ENCODE measurements at places on chromosomes 7 and 10.
A peak's percentile ranks its signal among the peaks of the same experiment; 100 is the strongest.

DNA sequence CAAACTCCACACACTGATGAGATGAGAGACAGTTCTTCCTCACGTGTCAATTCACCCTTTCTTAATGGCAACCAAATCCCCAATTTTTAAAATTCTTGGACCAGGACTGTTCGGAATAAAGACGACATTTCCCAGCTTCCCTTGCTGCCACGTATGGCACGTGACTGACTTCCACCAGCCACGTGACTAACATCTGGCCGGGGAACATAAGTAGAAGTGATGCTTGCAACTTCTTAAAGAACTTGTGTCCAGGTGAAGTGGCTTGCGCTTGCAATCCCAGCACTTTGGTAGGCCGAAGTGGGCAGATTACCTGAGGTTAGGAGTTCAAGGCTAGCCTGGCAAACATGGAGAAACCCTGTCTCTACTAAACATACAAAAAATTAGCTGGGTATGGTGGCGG lies 405.1 kb downstream of the CALN1 start:
- DNase-seq: no peak

DNA sequence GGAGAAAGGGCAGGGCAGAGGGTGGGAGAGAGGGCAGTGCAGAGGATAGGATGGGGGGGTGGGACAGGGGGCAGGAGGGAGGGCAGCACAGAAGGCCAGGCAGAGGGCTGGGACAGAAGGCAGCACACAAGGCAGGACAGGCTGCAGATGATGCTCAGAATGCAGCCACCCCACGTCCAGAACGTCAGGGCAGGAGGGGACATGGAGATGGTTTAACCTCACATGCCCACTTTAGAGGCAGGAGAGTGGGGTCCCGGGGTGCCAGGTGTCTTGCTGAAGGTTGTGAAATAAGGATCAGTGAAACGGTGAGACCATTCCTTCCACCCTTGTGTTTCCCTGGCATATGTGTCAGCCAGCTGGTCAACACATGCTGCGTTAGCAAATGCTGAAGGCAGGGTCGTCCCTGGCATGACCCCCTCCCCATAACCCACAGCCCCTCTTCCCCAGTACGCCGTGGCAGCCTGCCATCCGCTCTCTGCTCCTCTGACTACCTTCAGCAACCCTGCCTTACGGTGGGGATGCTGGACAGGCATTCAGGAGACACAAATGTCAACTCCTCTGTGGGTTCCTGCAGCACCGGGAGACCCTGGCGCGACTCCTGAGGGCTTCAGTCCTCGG lies 592.1 kb downstream of the DNAJB6 start:
- DNase-seq: no peak

- no peak for DNase-seq
Observed at GRCh38 chr7:121634356-121634755, 238.2 kb upstream of the FAM3C start.

GRCh38 chr10:67242528-67242927 lies 316.7 kb downstream of the LRRTM3 start:
- no peak for DNase-seq

DNA sequence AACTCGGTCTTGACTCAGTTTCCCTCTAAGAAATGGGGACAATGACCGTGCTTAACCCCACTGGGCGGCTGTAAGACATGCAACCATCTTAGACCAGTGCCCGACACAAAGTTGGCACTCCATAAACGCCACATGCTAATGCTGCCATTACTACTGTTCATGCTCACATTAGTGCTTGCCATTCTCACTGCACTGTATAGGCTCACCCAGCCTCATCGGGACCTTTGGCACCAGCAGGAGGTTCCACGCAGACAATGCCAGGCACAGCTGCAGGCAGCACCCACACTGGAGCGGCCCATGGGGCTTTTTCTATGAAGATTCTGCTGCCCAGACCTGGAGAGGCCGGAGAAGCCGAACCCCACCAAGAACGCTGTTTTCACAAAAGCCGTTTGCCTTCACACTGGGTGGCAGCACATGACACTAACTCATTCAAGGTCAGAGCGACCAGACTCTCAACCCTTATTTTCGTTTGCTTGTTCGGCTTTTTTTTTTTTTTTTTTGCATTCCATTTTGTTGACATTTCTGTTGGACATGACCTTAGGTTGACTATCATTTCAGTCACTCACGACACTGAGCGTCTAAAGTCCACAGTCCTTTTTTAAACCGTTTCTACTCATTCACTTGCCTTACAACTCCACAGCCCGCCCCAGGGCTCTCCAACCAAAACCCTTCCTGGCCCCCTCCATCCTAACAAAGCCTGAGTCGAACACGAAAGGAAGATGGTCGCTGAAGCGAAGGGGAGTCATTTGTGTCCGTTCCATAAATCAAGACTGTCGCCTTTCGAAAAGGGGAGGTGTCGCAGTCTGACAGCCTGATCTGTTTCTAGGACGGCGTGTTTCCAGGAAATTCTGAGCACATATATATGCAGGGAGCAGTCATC lies 124.4 kb upstream of the RNF32 start:
- DNase-seq: no peak

GRCh38 chr10:23024002-23024401 lies 71.4 kb upstream of the MSRB2 start:
- DNase-seq: no peak

GRCh38 chr7:135247746-135248471 lies 14.3 kb downstream of the STRA8 start:
- no peak for DNase-seq

GRCh38 chr7:47332681-47333553 lies 249.0 kb downstream of the TNS3 start:
- DNase-seq: peak; percentile 81

DNA sequence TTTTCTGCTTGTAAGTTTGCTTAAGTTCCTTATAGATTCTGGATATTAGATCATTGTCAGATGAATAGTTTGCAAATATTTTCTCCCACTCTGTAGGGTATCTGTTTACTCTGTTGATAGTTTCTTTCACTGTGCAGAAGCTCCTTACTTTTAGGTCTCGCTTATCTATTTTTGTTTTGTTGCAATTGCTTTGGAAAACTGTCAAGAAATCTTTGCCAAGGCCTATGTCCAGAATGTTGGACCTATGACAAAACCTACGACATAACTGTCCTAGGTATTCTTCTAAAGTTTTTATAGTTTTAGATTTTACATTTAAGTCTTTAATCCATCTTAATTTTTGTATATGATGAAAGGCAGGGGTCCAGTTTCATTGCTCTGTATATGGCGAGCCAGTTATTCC lies 27.4 kb downstream of the COA1 start:
- peak; percentile 15 for DNase-seq

DNA sequence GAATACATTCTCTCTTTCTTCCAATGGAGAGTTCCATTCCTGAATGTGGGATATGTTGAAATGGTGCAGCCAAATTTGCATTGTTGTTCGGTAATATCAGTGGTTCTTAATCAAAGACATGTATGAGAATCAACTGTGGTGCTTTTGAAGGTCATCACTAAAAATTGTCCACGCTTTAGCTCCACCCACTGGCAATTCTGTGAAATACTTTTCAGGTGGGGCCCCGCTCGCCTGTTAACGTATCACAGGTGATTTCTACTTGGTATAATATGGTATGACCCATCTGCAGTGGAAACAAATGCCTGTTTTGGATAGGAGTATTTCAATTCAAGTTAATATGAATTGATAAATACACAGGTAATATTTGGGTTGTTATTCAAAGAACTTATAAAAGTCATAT lies 178.4 kb downstream of the NSUN6 start:
- no peak for DNase-seq

- no peak for DNase-seq
Observed at GRCh38 chr10:21161647-21162046, 264.5 kb upstream of the NEBL start.

- no peak for DNase-seq
Observed at GRCh38 chr10:86876748-86877147, 80.7 kb downstream of the MMRN2 start.

DNA sequence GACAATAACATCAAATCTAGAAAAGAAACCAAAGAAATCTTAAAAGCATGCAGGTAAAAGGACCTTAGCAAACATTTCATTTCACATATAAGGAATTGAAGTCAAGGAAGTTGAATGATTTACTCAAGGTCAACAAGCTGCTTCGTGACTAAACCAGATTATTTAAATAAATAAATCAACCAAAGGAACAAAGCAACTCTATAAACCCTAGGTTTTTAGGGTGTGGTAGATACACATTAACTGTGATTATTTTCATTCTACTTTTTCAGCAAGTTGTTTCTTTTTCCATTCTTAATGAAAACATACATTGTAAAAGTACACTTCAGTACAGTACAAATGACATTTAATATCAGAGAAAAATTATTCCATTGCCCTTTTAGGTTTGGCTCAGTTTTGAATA lies 382.0 kb upstream of the STEAP1 start:
- peak; percentile 16 for DNase-seq

DNA sequence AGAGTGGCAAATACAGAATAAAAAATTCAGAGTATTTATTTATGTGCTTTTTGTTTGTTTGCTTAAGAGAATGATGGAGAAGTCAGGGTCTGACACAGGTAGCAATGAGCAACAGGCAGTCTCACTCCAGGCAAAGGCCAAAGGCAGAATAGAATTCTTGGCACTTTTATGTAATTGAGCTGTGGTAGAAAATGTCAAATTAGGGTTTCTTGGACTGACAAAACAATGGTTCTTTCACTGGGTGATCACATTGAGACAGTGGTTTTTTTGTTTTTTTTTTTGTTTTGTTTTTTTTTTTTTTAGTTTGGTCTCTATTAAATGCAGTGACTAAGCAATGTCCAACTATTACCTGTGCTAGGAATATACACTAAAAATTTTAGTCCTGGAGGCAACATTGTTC lies 27.4 kb downstream of the POM121L12 start:
- no peak for DNase-seq

DNA sequence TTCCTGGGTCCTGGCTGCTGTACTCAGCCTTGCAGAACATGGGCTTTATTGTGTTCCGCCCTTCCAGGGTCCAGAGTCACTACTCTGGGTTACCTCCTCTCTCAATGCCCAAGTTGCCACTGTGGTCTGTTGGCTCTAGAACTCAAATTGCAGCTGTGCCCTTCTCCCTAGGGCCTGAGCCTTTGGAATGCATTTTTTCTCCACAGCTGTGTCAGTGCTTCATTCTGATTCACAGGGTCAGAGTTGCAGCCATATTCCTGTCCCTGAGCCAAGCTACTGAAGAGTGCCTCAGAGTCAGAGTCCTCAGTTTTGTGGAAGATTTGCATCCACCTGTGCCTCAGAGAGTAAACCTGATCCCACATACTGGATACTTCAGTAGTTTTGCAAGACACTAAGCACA lies 167.5 kb downstream of the ITGB1 start:
- DNase-seq: no peak

DNA sequence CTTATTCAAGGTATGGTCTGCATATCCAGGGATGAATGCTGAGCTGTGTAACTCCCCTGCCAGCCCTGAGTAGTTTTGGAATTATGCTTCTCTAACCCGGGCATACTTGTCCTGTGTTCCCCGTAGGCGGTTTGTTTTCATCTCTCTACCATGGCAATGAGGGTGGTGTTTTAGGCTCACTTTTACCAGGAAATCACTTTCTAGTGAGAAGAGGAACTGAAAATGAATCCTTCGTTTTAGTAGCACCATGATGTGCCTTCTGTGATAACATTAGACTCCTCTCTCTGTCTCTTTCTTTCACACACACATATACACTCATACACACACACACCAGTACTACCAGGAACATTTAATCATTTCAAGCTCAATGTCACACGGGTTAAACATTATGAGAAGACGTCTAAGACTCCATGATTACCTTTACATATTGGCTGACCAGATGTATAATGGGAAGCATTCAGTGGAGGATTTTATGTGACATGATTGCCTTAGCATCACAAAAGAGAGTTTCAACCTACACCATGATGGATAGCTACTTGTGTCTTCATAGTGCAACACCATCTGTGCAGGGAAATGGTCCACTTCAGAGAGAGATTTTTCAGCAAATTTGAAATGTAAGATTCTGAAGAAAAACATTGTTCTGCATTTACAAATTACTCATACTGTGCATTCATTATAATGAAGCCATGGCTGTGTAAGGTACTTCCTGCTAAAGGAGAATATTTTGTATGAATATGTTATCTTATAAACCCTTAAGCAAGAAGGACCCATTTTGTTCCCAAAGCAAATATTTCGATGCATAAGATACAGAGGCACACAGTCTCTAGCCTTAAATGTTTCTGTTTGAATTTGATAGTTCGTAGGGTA lies 31.0 kb upstream of the PFKP start:
- DNase-seq: no peak

- DNase-seq: no peak
Observed at GRCh38 chr7:7789551-7789988, 71.2 kb upstream of the RPA3 start.

DNA sequence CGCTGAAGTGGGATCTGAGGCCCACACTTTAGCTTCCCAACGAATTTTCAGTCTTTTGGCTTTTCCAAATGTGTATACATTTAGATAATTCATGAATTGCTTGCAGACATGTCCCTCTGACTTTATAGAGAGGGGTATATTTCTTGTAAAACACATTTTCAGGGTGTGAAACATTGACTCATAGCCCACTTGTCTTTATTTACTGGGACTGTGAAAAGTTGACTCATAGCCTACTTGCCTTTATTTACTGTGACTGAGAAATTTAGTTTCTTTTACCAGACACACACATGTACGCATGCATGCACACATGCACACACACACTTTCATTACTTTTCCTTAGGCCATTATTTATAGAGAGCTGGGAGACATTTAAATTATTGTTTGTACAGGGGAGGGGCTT lies 79.1 kb downstream of the VTI1A start:
- no peak for DNase-seq

DNA sequence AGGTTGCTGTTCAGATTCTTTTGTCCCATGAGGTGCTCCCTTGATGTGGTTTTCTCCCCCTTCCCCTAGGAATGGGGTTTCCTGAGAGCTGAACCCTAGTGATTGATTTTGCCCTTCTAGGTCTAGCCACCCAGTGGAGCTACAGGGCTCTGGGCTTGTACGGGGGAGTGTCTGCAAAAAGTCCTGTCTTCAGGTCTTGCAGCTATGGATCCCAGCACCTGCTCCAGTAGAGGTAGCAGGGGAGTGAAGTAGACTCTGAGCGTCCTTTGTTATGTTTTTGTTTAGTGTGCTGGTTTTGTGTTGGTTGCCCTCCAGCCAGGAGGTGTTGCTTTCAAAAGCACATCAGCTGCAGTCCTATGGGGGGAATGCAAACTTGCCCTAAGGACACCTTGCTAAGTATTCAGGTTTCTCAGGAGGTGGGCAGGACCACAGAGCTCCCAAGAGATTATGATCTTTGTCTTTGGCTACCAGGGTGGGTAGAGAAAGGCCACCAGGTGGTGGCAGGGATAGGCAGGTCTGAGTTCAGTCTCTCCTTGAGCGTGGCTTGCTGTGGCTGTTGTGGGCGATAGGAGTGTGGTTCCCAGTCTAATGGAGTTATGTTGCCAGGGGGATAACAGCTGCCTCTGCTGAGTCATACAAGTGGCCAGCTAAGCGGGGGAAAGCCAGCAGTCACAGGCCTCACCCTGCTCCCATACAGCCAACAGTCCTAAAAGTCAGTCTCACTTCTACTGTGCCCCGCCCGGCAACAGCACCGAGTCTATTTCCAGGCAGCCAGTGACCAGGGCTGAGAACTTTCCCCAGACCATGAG lies 92.4 kb upstream of the JCAD start:
- no peak for DNase-seq

GRCh38 chr7:81788246-81788645 lies 18.4 kb upstream of the HGF start:
- no peak for DNase-seq

GRCh38 chr7:51010534-51010933 lies 227.8 kb upstream of the GRB10 start:
- DNase-seq: no peak

- peak; percentile 31 for DNase-seq
Observed at GRCh38 chr7:117818232-117818631, 55.0 kb downstream of the CTTNBP2 start.

GRCh38 chr7:155725006-155725355 lies 80.5 kb downstream of the RBM33 start:
- DNase-seq: no peak

GRCh38 chr10:102119417-102120141 lies 589 bp downstream of the LDB1 start:
- peak; percentile 83 for DNase-seq

All from lung (tissue), 17 donors.